Osteocyte (in vitro differentiated cells): ENCODE measurements at places on chromosomes 3 and 15.

DNA sequence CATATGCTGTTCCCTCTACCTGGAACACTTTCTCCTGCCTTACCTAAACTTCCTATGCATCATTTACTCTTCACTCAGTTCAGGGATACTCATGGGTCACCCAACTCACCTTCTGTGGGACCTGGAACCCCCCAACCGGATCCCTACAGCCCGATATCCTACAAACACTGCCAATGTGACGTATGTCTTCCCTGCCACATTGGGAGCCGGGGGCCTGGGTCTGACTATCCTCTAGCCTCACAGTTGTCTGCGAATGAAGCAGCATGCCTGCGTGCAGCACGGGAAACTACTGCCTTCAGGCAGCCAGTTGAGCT is 405 bp downstream of the NPRL2 start:
- peak overlapping the region; percentile 98 for H3K27ac ChIP-seq
- peaks cover 5% of the 10 kb centered on the region for H3K36me3 ChIP-seq
- H3K4me1 ChIP-seq = peaks cover 25% of the 10 kb centered on the region

DNA sequence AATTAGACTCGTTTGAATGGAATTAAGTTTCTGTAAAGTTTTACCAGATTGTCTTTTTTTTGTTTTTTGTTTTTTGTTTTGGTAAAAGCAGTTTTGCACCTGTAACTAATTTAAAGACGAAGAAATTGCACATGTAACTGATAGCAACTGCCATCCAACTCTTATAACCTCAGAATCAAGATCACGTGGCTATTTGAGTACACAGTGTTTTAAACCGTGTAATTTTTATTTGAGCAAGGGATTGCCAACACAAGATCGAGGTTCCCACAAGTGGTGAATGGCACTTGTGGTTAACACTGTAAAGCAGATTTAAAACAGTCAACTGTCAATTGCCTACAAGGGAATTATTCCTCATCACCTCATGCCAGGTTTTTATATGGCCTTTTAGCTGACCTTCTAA is 67.3 kb downstream of the PPARG start:
- no peak overlapping the region for H3K27ac ChIP-seq
- H3K4me1 ChIP-seq = no peaks in the 10 kb centered on the region
- H3K36me3 ChIP-seq = no peaks in the 10 kb centered on the region
- H3K27me3 ChIP-seq = peaks cover 15% of the 10 kb centered on the region
- no peak overlapping the region for H3K4me3 ChIP-seq

DNA sequence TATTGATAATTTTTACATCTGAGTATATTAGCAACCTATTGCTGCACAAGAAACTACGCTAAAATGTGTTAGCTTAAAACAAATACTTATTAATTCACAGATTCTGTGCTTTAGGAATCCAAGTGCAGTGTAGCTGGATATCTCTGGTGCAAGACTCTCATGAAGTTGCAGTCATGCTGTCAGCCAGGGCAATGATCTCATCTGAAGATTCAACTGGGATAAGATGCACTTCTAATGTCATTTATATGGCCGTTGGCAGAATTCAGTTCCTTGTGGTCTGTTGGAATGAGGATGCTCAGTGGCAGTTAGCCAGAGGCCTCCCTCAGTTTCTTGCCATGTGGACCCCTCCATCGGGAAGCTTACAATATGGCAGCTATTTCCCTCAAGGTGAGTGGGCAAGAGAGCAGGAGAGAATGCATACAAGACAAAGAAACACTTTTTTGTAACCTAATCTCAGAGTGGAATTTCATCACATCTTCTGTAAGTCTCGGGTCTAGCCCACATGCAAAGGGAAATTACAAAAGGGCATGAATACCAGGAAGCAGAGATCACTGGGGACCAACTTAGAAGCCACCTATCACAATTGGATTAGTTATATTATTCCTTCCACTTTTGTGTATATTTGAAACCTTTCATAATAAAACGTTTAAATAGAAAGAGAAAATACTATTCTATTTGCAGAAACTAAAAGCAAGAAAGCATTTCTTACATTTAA is 61.6 kb downstream of the DPH6 start:
- no peak for DNase-seq
- H3K4me3 ChIP-seq = no peak overlapping the region
- peaks cover 13% of the 10 kb centered on the region for H3K4me1 ChIP-seq

- H3K27ac ChIP-seq = no peak overlapping the region
- H3K27me3 ChIP-seq = no peaks in the 10 kb centered on the region
- no peak for DNase-seq
- H3K4me3 ChIP-seq = no peak overlapping the region
Observed at GRCh38 chr3:79985816-79986215, 218.0 kb upstream of the ROBO1 start.

GRCh38 chr15:38883987-38884386 is 319.4 kb upstream of the RASGRP1 start:
- H3K36me3 ChIP-seq = no peaks in the 10 kb centered on the region
- no peak overlapping the region for H3K4me3 ChIP-seq
- no peaks in the 10 kb centered on the region for H3K27me3 ChIP-seq
- H3K4me1 ChIP-seq = peaks cover 62% of the 10 kb centered on the region
- H3K27ac ChIP-seq = peak overlapping the region; percentile 0

DNA sequence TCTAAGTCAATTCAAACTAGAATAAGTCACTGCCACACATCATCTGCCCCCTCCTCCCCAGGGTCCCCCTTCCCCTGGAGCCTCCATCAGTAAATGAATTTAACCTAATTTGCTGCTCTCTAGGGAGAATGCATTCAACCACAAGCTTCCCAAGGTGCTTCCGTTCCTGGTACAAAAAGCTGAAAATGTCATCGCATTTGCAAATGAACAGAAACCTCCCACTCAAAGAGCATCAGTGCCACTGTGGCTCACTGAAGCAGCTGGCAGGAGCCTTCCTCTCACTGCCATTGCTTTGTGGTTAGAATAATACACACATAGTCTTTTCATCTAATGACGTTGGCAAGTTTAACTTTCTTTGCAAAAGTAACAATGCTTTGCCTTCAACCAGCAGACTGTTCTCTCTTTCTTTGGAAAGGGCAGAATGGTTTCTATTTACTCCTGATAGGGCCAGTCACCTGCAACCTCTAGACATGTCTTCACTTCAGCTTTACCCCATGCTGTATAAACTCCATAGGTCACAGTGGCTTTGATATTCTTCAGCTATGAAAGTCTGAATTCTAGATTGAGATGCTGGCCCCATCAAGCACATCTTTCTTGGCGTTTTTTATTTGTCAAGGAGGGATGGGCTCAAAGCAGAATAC is 238.1 kb downstream of the CPNE4 start:
- no peaks in the 10 kb centered on the region for H3K4me1 ChIP-seq
- no peak overlapping the region for H3K4me3 ChIP-seq
- no peaks in the 10 kb centered on the region for H3K36me3 ChIP-seq
- no peak for DNase-seq
- H3K27me3 ChIP-seq = peaks cover 7% of the 10 kb centered on the region
- no peak overlapping the region for H3K27ac ChIP-seq

GRCh38 chr3:103381296-103382079 is 946.7 kb downstream of the ZPLD1 start:
- H3K36me3 ChIP-seq = no peaks in the 10 kb centered on the region
- H3K4me1 ChIP-seq = no peaks in the 10 kb centered on the region
- H3K27me3 ChIP-seq = no peaks in the 10 kb centered on the region
- no peak overlapping the region for H3K4me3 ChIP-seq
- DNase-seq = no peak

DNA sequence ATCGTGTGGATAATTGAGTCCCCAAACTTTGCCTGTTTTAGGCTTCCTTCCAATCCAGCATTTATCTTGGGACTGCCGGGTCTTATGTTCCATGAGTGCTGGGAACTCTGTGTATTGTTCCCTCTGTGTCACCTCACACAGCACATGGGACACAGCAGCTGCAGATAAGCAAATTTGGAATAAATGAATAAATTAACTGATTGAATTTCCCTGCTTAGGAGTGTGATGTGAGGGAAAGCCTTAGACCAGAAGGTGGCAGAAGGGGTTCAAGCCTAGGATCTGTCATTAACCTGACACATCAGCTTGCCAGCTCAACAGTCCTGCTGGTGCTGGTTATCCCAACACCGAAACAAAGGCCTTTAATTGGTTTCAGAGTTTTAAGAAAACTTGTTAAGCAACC is 114.3 kb downstream of the OXSM start:
- no peak for DNase-seq
- no peaks in the 10 kb centered on the region for H3K36me3 ChIP-seq
- no peak overlapping the region for H3K4me3 ChIP-seq
- peaks cover 35% of the 10 kb centered on the region for H3K27me3 ChIP-seq
- no peaks in the 10 kb centered on the region for H3K4me1 ChIP-seq
- no peak overlapping the region for H3K27ac ChIP-seq

DNA sequence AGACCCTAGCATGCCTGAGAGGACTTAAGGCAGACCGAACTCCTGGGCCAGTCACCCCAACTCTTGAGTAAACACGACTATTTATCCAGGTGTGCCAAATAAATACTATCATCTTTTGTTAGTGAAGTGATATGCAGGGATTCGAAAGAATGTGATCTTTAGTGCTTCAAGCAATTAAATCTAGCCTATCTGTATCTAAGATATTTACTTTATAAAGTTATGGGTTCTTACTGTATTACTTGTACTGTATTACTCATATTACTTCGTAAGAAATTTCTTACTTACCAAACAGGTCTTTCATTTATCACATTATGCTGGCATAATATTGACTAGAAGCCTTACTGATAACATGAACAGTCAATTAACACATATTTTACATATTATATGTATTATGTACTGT is 211.6 kb upstream of the NECTIN3 start:
- H3K4me3 ChIP-seq = no peak overlapping the region
- H3K27me3 ChIP-seq = no peaks in the 10 kb centered on the region
- H3K36me3 ChIP-seq = no peaks in the 10 kb centered on the region

DNA sequence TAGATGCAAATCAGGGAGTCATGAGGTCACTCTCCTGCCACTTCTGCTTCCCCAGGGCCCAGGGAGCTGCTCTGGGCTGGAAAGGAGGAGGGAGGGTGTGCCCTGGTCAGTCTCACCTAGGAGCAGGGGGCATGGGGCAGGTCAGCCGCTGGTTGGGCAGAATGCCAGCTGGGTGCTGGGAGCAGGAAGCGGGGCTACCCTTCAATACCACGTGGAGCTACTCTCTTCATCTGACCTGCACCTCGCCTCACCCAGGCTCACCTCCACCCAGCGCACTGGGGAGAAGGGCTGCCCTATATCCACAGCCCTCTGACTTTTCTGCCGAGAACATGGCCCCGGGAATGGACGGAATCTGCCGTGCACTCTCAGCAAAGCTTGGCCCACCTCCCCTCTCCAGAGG is 15.1 kb downstream of the NTRK3 start:
- no peak overlapping the region for H3K27ac ChIP-seq
- peaks cover 2% of the 10 kb centered on the region for H3K27me3 ChIP-seq
- H3K4me1 ChIP-seq = no peaks in the 10 kb centered on the region
- no peak for DNase-seq
- no peak overlapping the region for H3K4me3 ChIP-seq

- DNase-seq = no peak
- no peak overlapping the region for H3K4me3 ChIP-seq
- peaks cover 20% of the 10 kb centered on the region for H3K27me3 ChIP-seq
- H3K4me1 ChIP-seq = peaks cover 10% of the 10 kb centered on the region
- no peak overlapping the region for H3K27ac ChIP-seq
Observed at GRCh38 chr3:14523792-14524191, 16.4 kb downstream of the GRIP2 start.
